ENCODE measurements at places on chromosomes 12 and 14. TPM values are rescaled to one million over a fixed set of nuclear protein-coding genes. Genes with fewer than 3 reads are reported as not detected.

Gene GYS2
- total RNA-seq, result not detected

Gene SLC38A4
- total RNA-seq, result 0.17 TPM

Gene KLHL33
- 0.71 TPM for total RNA-seq

Gene C12orf60
- 1.1 TPM for total RNA-seq

Gene ERGIC2
- total RNA-seq, result 46.3 TPM

Gene TFCP2
- 16.2 TPM for total RNA-seq

Gene KCNMB4
- 6.6 TPM for total RNA-seq

Gene ADAMTS20
- not detected for total RNA-seq

Gene KRT71
- not detected for total RNA-seq

GRCh38 chr14:104357689-104358527, 219.5 kb downstream of the KIF26A start:
- DNase-seq, result no peak

GRCh38 chr14:67765192-67765834, 51.1 kb downstream of the ZFYVE26 start:
- no peak for DNase-seq

DNA sequence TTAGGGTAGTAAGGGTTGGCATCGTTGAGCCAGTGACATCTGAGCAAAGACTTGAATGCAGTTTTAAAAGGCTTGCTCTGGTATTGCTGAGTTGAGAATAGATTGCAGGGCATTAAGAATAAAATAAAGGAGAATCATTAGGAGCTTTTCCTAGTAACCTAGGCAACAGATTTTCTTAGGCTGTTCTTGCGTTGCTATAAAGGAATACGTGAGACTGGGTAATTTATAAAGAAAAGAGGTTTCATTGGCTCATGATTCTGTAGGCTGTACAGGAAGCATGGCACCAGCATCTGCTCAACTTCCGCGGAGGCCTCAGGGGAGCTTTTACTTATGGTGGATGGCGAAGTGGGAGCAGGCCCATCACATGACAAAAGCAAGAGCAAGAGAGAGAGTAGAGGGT, 97.4 kb downstream of the RAD51B start:
- DNase-seq, result no peak

GRCh38 chr14:74257078-74257940, 18.1 kb downstream of the VSX2 start:
- DNase-seq, result no peak

DNA sequence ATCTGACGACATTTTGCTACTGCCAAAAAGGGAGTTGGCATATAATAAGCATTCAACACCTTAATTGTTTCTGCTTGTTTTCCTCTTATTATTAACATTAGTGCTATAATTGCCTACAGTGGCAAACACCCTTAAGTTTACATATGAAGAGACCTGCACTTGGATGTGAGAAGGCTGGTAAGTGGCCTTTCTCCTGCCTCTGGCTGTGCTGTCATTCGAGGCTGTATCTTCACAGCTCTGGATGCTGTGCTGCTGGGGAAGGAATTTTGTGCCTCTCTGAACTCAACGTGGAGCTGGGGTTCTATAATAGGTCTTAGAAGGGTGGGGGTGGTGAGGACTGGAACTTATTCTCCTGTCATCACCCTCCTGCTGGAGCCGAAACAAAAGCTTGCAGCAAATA, 385.9 kb downstream of the EMP1 start:
- DNase-seq, result no peak

DNA sequence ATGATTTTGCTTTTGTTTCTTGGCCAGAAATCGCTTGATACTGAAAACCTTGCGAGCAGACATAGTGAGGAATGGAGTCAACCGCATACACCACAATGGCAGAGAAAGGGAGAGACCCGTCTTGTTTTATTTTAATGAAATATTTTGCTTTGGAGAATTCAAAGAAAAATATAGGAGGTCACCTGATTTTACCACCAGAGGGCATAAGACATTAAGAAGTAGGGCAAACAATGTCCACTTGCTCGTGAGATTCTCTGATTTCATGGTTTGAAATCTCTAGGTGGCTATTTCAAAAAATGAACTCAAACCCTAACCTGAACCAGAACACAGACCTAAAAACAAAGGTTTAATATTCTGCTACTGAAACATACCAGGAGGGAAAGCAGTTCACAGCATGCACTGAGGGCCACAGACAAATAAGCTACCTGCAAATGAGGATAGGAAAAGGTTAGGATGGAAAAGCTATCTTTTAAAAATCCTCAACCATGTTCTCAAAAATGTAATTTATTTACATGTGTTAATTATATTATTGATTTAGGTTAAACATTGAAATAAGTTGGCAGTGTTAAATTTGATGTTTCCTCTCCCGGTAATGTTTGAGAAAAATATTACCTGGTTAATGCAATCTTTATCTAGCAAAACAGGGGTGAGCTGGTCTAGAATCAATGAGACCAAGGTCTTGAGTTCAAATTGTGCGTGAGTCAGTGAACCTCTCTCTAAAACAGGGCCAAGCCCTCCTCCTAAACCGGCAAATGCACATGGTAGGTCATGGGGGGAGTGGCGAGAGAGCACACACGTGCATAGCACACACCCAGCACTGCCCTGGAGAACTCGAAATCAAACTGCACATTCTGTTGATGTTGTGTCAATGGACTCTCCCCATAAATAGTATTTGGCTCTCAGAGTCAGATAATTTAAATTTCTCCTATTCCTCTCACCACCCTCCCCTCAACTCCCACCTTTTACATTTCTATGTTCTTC, 12.5 kb downstream of the IFNG-AS1 start:
- DNase-seq, result no peak

DNA sequence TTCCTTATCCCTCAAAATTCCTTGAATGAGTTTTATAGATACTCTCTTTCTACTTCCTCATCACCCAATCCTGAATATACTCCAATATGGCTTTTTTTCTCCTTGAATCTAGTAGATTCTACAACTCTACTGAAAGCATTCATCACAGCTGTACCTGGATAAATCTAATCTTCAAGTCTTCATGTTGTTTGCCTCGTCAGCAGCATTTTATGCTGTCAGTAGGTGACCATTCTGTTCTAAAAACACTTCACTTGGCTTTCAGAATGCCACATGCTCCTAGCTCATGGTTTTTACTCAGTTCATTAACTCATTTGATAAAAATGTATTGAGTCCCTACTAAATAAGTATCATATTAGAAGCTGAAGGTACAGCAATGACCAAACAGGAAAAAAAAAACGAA, 113.3 kb downstream of the NOVA1 start:
- no peak for DNase-seq

- DNase-seq, result no peak
Measured at GRCh38 chr12:104274811-104275210, 28.7 kb upstream of the EID3 start.

DNA sequence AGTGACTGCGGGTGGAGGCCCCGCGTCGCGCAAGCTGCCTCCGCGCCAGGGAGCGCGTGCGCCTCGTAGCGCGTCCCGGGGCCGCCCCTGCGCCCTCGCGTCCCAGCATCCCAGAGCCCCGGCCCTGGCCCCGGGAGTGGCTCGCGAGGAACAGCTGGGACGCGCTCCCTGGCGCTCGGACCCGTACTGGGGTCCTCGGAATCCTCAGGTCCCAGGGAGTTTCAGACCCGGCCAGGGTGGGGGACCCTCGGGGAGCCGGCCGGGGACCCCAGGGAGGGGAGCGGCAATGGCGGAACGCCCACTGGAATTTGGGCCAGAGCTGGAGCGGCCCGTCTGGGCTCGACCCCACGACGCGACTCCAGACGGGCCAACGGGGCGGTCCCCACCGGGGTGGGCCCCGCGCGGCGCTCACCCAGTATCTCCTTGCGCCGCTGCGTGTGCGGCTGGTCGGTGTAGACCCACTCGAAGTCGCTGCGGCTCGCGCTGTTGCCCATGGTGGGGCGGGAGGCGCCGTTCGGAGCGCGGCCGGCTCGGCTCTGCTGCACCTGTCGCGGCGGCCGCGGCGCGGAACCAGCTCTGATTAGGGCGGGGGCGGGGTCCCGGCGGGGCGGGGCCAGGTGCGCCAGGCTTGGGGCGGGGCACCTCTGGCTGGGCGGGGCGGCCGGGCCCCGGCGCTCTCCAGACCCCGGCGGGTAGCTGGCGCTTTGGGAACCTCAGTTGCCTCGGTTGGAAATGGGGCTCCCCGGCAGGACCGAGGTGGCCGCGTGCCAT, at the start of gene DEGS2:
DEGS2 (minus strand) TSS at position 552 of the 771 bp plus-strand sequence; CDS start at position 494, 58 bp downstream.
- no peak for DNase-seq

GRCh38 chr12:100266585-100266834, 369 bp downstream of the DEPDC4 start:
- no peak for DNase-seq

DNA sequence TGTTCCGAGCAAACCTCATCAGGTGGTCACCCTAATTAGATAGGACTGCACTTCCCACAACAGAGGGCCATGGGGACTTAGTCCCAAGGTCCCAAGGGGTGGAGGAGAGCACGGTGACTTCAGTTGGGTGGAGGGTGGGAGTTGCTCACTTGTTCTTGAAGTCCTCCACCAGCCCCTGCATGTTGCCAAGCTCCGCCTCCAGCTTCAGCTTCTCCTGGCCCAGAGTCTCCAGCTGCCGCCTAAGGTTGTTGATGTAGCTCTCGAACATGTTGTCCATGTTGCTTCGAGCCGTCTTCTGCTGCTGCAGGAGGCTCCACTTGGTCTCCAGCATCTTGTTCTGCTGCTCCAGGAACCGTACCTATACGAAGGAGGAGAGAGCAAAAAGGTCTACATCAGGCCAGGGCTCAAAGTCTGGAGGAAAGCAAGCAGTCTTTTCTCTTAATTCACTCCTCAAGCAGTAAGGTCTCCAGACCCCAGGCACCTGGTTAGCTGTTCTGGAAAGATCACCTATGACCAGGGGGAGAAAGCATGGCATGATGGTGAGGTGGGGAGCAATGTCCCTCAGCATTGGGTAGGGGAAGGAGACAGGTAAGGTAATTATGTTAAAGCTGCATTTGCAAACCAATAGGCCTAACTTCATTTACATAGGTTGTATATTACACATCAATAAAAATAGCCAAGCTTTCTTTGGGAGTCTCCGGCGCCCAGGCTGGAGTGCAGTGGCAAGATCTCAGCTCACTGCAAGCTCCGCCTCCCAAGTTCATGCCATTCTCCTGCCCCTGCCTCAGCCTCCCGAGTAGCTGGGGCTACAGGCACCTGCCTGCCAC, 2.9 kb downstream of the KRT8 start:
- no peak for DNase-seq

DNA sequence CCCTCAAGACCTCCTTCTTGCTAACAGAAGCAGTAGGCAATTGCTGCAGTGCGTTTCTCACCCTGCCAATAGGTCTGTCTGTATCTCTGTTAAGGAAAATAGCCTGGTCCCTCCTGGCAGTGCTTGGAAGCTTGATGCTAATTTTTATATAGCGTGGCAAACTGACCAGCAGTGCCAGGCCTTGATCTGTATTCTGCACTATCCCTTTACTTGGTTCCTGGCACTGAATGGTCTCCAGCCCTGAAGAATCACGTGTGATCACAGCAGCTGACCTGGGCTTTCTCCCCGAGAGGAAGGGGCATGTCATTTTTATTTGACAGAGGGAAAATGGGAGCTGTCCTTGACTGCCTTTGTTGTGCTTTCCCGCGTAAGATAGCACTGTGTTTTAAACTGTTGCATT, 48.7 kb upstream of the TRAF3 start:
- no peak for DNase-seq

DNA sequence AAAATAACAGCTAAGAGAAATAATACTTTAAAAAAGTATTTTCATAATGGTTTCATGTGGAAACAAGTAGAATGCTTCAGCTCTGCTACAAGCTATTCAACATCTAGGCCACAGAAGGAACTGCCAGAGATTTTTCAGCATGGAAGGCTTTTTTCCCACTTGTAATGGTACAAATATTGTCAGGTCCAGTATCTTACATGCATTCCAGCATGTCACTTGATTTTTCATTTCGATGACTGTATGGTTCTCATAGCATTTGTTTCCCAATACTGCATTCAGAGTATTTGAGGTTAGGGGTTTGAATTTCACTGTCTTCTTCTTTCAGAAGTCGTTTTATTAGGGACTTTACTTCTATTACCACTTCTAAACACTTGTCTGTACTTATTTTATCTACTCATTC, 1701.5 kb upstream of the FLRT2 start:
- no peak for DNase-seq

DNA sequence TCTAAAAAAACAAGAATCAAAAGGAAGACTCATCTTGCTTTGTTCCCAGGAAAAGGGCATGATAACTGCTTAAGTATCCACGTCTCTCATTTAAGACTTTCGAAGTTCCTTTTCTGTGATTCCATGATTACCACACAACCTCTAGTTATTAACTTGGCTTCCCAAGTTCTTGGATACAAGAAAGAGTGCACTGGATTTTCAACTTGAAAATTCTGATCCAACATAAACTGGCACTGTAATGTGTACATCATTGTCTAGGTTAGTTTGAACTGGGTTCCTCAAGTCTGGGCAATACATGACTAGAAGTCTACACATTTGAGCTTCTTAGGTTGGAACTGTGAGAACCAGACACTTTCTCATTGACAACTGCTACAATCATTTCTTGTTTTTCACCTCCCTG, 1.6 kb downstream of the KLHL28 start:
- no peak for DNase-seq

DNA sequence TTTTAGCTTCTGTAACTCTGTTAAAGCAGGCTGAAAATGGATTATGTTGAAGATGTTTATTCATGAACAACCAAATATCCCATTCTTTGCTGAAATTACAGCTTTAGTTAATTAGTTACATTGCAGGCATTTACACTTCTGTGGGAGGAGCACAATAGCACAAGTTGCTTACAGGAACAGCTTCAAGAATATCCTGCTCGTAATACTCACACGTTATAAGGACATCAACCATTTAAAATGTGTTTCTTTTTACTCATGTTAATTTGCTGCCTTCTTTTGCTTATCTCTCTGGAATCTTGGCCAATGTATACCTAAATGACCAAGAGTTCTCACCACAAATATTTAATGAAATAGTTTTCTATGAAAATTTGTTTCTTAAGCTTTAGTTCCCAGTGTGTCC, 305.2 kb upstream of the SYT1 start:
- DNase-seq, result no peak

GRCh38 chr14:37089410-37089809, 83.0 kb downstream of the SLC25A21 start:
- DNase-seq, result no peak

DNA sequence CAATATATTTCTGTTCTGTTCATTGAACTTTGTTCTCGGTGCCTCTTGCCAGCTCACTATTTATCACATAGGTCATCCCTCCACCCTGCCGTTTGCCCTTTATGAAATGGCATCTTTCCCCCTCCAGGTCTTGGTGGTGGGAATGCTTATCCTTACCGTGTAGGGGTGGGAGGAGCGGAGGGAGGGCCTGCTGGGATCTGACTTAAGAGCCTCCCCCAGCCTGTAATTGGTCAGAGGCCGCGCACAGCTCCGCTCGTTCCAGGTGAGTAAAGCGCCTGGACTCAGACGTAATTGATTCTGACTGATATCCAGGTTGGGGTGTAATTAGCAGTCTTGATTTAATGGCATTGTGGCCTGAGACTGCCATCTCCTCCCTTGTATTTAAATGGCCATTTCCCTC, 185.3 kb downstream of the TSPAN9 start:
- no peak for DNase-seq

DNA sequence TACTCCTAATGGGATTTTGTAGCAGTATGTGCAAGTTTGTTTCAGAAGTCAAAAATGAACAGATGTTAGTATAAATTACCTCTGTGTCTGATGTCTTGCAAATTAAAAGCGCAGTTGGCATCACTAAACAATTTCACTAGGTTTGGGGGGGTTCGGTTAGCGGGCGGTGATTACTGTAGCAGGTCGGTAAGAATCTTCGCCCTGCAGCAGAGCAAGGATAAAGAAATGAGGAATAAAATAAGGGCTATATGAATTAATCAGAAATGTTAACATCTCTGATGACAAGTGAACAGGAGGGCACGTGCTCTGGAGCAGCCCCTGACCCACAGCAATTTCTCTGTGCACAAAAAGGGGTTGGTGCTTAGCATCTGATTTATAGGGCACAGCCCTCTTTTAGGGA, 43.6 kb upstream of the VSX2 start:
- no peak for DNase-seq

- no peak for DNase-seq
Measured at GRCh38 chr14:51873221-51873893, 12.9 kb downstream of the GNG2 start.

Measured in esophagus muscularis mucosa (tissue), 4 donors.